ENCODE measurements at places on chromosomes 3 and 15.

DNA sequence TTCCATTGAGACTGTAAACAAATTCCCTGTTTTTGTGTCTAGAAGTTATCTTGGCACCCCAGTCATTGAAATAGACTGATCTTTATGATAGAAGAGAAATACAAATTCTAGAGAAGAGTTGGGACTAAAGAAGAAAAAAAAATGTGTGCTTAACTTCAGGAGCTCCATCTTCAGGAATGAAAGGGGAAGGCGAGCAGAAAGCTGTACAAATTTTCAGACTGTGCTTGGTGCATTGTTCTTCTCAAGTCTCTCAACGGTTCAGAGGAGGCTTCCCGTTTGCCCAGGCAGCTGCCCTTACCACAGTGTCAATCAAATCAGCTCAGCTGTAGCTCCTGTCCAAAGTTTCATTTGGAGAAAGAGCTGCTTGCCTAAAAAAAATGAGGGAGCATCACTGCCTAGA is 41.7 kb downstream of the OXSM start:
- DNase-seq, result no peak

DNA sequence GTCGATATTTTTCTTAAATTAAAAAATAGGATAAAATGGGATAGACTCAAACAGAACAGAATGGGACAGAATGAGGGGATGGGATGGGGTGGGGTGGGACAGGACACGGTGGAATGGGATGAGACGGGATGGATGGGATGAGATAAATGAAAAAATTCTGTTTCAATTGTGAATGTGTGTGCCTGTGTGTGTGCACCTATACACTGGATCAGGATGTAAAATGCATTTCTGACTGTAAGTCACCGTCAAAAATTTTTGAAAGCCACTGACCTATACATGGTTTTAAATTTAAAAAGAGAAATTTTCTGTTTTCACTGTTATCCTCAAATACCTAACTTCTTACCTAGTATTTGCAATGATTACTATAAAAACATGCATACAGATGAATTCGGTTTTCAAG is 108.7 kb upstream of the UBE2E2 start:
- DNase-seq, result no peak

GRCh38 chr3:54957711-54958110 is 29.9 kb upstream of the LRTM1 start:
- DNase-seq, result no peak

DNA sequence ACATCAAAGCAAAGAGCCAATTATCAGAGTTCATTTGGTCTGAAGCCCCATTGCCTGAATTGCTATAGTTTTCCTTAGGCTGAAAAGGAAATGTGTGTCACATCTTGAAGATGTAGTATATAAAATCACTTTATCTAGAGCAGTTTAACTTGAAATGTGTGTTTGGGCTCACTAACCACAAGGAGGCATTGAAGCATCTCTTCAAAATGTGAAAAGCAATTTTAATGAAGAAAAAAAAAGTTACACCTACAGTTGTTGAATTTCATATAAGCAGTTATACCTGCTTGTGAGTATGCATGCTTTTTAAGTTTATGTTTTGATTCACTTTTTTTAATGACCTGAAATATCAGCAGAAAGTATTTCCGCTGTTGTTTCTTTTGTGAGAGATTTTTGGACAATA is 129.3 kb downstream of the IQCH start:
- no peak for DNase-seq

GRCh38 chr3:194279101-194279500 is 72.0 kb downstream of the CPN2 start:
- DNase-seq, result no peak

DNA sequence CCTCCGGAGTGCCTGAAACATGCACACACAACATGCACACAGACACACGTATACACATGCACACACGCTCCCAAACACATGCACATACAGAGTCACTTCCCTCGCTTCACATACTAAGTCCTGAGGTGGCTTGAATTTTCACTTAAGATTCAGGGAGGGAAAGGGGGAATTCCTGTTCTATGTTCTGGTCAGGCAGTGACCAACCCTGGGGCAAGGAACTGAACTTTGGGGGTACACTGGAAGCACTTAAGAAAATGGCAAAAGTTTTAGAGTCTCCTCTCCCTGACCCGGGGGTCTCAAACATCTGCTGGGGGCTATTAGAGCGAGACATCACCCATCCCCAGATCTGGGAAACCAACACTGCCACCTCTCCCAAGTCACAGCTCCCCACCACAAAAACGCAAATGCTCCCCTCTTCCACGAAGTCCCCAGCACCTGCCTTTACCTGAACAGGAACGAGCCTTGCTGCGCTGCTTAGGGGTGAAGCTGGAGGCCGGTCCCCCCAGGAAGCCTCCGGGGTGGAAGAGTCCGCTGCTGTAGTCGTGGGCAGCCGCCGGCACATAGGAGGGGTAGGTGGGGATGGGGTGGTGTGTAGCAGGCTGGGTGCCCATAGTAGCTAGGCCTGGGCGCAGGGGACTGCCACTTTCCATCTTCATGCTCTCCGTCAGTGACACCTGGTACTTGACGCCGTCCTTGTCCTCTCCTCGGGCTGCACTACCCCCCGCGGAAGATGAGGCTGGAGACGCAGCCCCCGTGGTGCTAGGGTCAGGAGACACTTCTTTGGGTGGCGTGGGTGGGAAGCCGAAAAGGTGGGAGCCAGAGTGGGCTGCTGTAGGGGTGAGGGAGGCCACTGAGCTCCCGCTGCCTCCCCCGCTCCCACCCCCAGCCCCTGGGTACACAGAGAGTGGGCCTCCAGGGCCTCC is 7.5 kb downstream of the GATA2 start:
- DNase-seq, result no peak

GRCh38 chr3:103082501-103082900 is 647.7 kb downstream of the ZPLD1 start:
- DNase-seq, result no peak

GRCh38 chr3:103894162-103894822 is 1459.5 kb downstream of the ZPLD1 start:
- DNase-seq, result no peak

GRCh38 chr15:99124641-99125040 is 19.8 kb downstream of the SYNM start:
- DNase-seq, result no peak

- peak; percentile 58 for DNase-seq
Observed at GRCh38 chr3:197501879-197502620, 53.7 kb downstream of the BDH1 start.

GRCh38 chr3:186938716-186939115 is 8.4 kb downstream of the ST6GAL1 start:
- no peak for DNase-seq

DNA sequence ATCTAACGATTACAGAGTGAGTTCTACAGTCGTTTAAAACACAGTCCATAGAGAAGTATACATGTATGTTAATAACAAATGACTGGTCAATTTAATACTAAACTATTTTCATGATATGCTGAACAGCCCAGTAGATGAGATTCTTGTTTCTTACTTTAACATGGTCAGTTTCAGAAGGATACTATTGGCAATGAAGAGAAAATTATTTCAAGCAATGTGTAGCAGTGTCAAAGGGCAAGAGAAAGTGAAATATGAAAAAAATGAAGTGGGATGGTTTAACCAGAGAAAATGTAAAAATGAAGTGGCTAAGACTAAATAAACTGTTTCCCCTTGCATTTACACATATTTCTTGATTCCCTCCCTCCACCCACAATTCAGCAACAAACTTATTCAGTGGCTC is 192.1 kb upstream of the TTC14 start:
- no peak for DNase-seq

Measured in putamen (tissue), 1 donor.